Sciatic nerve (tissue), 2 donors: ENCODE measurements at places on chromosomes 6 and 20.

DNA sequence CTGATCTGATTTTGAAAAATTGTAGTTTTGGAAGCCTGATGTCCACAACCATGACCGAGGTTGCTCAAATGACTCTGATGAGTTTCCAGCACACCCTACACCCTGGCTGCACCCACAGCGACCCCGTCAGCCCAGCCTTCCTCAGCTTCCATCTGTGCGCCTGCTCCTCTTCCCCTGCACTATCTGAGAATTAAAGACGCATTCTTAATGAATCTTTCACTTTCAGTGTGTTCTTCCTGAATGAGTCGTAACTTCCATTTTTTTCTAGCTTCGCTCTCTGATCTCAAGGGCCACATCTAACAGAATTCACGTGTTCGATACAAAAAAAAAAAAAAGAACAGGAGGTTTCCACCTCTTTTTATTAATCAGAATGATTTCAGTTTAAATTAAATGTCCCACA, 21.3 kb upstream of the RREB1 start:
- DNase-seq = peak; percentile 71

DNA sequence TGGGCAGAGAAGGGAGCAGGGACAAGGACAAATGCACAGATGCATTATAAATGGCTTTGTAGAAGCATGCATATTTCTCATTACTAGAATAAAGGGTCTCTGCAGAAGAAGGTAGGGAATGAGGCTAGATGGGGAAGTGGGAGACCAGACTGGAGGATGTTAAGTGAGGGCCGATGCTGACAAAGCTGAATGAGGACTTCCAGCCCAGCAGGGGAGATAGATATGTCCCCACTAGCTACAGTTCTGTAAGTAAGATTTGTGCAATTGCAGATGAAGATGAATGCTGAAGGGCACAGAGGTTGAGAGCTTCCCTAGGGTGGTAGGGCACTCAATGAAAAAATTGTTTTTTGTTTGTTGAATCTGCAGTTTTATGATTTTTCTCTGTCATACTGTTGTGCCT, 16.9 kb downstream of the ADGRG6 start:
- DNase-seq = no peak

GRCh38 chr20:33645072-33645358, 17.1 kb upstream of the C20orf144 start:
- no peak for DNase-seq

- DNase-seq = no peak
These were observed 116.8 kb upstream of the CDH4 start for GRCh38 chr20:61135266-61135665.

GRCh38 chr20:48190757-48191156, 405.5 kb upstream of the SULF2 start:
- DNase-seq = no peak

DNA sequence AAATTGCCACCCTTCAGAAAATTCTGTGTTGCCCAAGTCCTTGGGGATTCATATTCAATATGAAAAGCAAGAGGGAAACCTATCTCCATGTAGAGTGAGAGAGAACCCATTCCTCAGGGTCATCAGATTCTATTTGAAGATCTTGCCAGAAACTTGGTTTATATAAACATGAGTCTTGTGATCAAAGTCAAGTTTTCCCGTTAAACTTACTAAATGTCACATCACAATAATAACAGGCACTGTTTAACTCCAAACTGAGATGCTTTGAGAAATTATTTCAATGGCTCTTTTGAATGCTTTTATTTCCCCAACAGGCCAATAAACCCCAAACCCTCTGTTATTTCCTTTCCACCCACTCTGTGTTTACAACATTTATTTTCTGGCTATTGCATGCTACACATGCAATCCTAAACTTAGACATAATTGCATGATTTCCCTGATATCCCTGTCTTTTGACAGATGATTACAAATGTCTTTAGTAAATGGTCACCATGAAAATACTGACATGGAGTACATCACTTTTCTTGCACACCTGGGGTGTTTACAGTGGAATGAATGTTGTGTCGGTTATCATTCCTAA, 31.1 kb upstream of the SSTR4 start:
- no peak for DNase-seq
